ENCODE measurements at places on chromosomes 2 and 18.

- no peaks in the 10 kb centered on the region for H3K27me3 ChIP-seq
- H3K27ac ChIP-seq = no peak overlapping the region
- no peak overlapping the region for H3K4me3 ChIP-seq
Observed at GRCh38 chr2:127707890-127708648, 6.8 kb downstream of the SFT2D3 start.

DNA sequence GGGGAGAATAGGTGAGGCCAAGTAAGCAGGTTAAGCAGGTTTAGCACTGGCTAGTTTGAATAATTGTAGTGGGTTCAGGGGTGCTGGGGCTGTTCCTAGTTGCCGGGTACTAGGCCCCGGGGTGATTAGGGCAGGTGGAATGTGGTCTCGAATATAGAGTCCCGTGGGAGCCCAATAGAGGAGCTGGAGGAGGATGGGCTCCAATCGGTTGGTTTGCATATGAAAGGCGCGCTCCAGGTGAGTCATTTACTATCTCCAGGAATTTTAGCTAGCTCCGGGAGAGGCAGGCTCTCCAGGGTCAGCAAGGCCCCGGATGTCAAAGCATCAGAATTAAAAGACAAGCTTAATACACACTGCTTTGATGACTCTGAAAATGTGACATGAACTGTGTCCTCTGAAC, 304.0 kb downstream of the ZNF521 start:
- H3K27ac ChIP-seq = no peak overlapping the region
- H3K4me3 ChIP-seq = no peak overlapping the region
- DNase-seq = no peak
- H3K4me1 ChIP-seq = no peaks in the 10 kb centered on the region
- H3K36me3 ChIP-seq = no peaks in the 10 kb centered on the region

DNA sequence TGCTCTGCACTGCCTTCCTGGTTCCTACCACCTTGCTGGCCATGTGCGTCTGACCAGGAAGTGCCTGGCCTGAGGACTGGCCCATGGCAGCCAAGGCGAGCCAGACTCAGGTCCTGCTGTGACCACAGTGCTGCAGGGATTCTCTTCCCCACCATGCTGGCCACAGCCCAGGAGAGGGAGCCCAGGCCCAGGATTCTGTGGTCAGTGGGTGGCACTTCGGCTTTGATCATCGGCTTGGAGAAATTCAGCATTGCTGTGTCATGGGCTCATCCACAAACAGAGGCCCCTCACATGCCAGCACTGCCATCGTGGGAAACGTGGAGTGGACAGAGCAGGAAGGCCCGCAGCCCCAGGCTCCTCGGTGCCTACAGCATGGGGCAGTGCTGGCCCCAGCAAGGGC, 211.6 kb downstream of the SEPTIN10 start:
- no peak for DNase-seq
- no peaks in the 10 kb centered on the region for H3K36me3 ChIP-seq
- no peak overlapping the region for H3K27ac ChIP-seq
- H3K27me3 ChIP-seq = no peaks in the 10 kb centered on the region
- no peaks in the 10 kb centered on the region for H3K4me1 ChIP-seq

DNA sequence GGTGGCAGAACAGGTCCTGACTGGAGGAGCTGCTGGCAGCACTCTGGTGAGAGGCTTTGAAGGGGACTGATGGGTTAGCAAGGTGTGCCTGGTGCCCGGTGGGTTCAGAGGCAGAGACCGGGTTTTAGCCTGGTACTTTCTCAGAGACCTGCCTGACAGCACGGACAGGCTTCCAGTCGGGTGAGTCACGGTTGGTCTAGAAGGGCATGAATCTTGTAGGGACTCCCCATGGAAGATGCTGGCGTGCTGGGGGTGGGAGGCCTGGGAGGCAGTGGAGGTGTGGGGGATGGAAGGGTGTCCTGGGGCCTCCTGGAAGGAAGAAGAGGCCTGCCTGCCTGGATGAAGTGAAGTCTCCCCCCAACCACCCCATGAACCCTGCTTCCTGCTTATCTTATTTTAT, 52.6 kb downstream of the ACKR3 start:
- H3K4me3 ChIP-seq = no peak overlapping the region
- DNase-seq = no peak
- H3K27ac ChIP-seq = no peak overlapping the region
- H3K27me3 ChIP-seq = no peaks in the 10 kb centered on the region

- no peak overlapping the region for H3K27ac ChIP-seq
- no peak overlapping the region for H3K4me3 ChIP-seq
- H3K27me3 ChIP-seq = no peaks in the 10 kb centered on the region
- no peak for DNase-seq
- H3K4me1 ChIP-seq = no peaks in the 10 kb centered on the region
Observed at GRCh38 chr2:165105926-165106325, 97.9 kb downstream of the SCN3A start.

DNA sequence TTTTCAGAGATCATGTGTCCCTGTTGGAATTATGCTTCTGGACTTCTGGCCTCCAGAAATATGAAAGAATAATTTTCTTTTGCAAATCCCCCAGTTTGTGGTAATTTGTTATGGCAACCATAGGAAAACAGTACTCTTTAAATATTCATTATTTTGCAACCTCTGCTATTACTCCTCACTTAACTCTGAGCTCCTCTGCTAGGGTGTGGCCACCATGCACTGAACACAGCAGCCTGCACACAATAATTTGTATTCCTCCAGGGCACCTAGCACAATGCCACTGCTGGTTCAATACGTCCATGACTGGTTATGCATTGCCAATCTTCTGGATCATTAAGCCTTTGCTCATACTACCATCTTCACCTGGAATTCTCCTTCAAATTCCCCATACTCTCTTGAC, 232.0 kb downstream of the CNTNAP5 start:
- DNase-seq = no peak
- no peak overlapping the region for H3K4me3 ChIP-seq
- H3K4me1 ChIP-seq = no peaks in the 10 kb centered on the region
- no peaks in the 10 kb centered on the region for H3K36me3 ChIP-seq
- no peak overlapping the region for H3K27ac ChIP-seq
- H3K27me3 ChIP-seq = no peaks in the 10 kb centered on the region

DNA sequence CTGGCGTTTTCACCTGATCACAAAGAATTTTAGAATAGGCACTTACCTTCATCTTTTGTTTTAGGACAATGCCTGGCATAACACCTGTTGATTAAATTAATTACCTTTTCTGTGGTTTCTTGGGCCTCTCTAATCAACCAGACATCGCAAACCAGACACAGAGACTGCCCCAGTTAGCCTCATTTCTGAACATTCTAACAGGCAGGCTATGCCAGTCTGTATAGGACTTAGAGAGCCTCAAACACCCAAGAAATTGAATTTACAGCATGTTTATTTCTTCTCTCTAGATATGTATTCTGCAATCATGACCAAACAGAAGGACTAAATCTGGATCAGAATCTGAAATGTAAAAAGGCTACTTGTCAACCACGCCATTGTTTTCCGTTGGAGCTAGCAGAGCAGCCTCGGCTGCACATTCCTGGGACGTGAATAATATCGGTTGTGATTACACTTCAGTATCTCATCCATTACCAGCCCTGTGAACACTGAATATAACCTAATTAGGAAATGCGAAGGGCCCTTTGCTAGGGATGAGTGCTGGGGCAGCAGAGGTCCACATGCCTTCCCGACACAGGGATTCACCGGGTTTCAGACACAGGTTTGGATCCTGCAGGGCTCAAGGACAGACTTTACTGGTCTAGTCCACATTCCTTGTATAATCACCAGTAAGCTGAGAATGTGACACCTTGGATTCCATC, 17.5 kb upstream of the CDC42EP3 start:
- no peaks in the 10 kb centered on the region for H3K36me3 ChIP-seq
- H3K4me1 ChIP-seq = no peaks in the 10 kb centered on the region
- H3K27me3 ChIP-seq = no peaks in the 10 kb centered on the region
- no peak overlapping the region for H3K4me3 ChIP-seq
- DNase-seq = peak; percentile 23

DNA sequence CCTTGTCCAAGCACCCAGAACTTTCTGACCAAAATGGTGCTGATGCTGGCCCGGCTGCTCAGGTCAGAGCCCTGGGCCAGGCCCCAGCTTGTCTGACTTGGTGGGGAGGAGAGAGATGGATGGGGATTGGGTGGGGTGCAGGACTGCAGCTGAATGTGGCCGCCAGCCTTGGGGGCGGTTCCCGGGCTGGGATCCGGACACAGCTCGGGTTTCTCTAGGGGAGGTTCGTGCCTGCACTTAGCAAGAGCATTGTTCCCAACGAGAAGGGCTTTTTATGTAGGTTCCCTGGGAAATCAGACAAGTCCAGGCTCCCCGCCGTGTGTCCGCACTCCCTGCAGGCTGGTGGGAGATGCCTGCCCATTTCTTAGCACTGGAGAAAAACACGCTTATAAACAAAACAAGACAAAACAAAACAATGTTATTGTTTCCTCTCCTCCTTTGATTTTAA, 50.5 kb upstream of the HS6ST1 start:
- H3K4me1 ChIP-seq = peaks cover 13% of the 10 kb centered on the region
- DNase-seq = no peak
- no peak overlapping the region for H3K4me3 ChIP-seq
- no peaks in the 10 kb centered on the region for H3K36me3 ChIP-seq
- no peaks in the 10 kb centered on the region for H3K27me3 ChIP-seq

DNA sequence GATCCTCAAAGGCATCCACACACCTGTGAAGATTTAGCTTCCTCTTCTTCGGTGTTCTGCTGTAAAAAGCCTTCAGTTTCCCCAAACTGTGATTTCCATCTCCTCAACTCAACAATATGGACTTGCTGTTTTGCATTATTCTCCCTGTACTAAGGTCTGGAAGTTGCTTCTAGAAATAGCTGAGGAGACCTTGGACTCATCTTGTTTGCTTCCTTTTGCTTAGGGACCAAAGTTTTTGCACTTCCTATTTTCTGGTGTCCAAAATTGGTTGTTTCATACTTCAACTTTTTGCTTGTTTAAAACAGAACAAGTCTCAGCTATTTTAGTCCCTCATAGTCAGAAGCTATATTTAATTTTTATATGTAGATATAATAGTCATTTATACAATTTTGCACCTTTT, 201.9 kb upstream of the COPS8 start:
- no peak overlapping the region for H3K27ac ChIP-seq
- no peaks in the 10 kb centered on the region for H3K4me1 ChIP-seq
- H3K36me3 ChIP-seq = no peaks in the 10 kb centered on the region
- no peak overlapping the region for H3K4me3 ChIP-seq
- DNase-seq = no peak

DNA sequence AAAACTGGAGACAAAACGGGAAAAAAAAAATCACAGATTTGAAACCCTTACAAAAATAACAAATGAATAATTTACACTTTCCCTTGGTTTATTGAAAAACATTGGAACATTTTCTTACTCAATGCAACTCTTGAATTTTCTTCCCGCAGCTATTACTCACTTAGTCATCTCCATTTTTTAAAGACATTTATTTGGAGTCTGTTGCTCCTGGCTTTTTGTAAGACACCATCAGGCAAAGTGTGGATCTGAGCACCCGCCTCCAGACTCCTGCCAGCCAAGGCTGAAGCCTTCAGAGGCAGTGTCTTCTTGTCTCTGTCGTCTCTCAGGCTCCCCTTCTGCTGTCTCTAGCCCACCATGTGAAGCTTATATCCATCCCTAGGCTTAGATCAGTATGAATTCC, 46.2 kb downstream of the TRIB2 start:
- no peaks in the 10 kb centered on the region for H3K27me3 ChIP-seq
- no peak for DNase-seq
- H3K27ac ChIP-seq = no peak overlapping the region
- H3K4me3 ChIP-seq = no peak overlapping the region
- H3K36me3 ChIP-seq = no peaks in the 10 kb centered on the region

DNA sequence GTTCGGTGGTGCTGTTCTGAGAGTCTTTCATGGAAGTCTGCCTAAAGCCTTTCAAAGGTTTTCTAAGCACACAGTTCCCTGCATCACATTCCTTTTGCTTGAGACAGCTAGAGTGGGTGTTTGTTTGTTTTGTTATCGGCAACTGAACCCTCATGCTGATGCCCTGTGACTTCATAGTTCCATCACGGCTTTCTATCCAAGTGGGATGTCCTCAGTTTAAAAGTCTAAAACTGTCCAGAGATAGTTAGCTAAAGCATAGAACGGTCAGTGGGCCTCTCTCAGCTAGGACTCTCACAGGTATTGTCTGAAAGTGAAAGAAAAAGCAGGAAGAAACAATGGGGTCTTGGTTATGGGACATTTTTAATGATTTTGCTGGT, 337.3 kb downstream of the OSR1 start:
- H3K27ac ChIP-seq = no peak overlapping the region
- no peak overlapping the region for H3K4me3 ChIP-seq
- H3K27me3 ChIP-seq = no peaks in the 10 kb centered on the region
- DNase-seq = no peak

- no peaks in the 10 kb centered on the region for H3K36me3 ChIP-seq
- DNase-seq = no peak
- no peak overlapping the region for H3K4me3 ChIP-seq
- H3K27me3 ChIP-seq = peaks cover 3% of the 10 kb centered on the region
- H3K4me1 ChIP-seq = no peaks in the 10 kb centered on the region
- no peak overlapping the region for H3K27ac ChIP-seq
Observed at GRCh38 chr2:44770221-44771195, 171.0 kb upstream of the SIX3 start.

- no peaks in the 10 kb centered on the region for H3K36me3 ChIP-seq
- H3K4me1 ChIP-seq = no peaks in the 10 kb centered on the region
- no peak overlapping the region for H3K27ac ChIP-seq
- no peak overlapping the region for H3K4me3 ChIP-seq
- DNase-seq = no peak
- H3K27me3 ChIP-seq = no peaks in the 10 kb centered on the region
Observed at GRCh38 chr2:219476652-219477151, 22.0 kb upstream of the GMPPA start.

DNA sequence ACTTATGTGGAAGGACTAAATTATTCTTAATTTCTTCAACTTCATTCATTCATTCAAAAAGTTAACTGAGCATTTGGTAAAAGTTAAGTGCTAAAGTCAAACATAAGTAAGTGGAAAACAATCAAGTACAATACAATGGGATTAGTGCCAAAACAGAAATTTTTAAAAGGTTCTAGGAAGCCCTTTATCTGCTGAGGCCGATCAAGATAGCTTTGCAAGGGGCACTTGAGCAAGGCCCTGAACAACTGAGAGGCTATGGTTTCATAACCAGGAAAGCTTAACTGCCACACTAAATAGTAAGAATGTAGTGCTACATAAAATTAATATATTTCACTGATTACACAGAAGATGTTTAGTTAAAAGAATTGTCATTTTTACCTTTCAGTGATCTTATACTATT, 76.5 kb downstream of the NOL10 start:
- H3K4me3 ChIP-seq = no peak overlapping the region
- H3K36me3 ChIP-seq = no peaks in the 10 kb centered on the region
- DNase-seq = no peak

- H3K4me3 ChIP-seq = no peak overlapping the region
- peaks cover 9% of the 10 kb centered on the region for H3K36me3 ChIP-seq
- H3K27me3 ChIP-seq = no peaks in the 10 kb centered on the region
- peak overlapping the region; percentile 2 for H3K27ac ChIP-seq
- DNase-seq = no peak
Observed at GRCh38 chr2:160306985-160307384, 106.9 kb upstream of the ITGB6 start.

GRCh38 chr18:61972389-61973264, 79.8 kb upstream of the RNF152 start:
- H3K27me3 ChIP-seq = no peaks in the 10 kb centered on the region
- no peak overlapping the region for H3K27ac ChIP-seq
- H3K36me3 ChIP-seq = no peaks in the 10 kb centered on the region

All from adrenal gland (tissue), 19 donors.